ENCODE measurements at places on chromosomes 1 and 21.
A peak's percentile ranks its signal among the peaks of the same experiment; 100 is the strongest.

GRCh38 chr1:165492845-165493373 is 48.0 kb upstream of the RXRG start:
- DNase-seq: no peak

DNA sequence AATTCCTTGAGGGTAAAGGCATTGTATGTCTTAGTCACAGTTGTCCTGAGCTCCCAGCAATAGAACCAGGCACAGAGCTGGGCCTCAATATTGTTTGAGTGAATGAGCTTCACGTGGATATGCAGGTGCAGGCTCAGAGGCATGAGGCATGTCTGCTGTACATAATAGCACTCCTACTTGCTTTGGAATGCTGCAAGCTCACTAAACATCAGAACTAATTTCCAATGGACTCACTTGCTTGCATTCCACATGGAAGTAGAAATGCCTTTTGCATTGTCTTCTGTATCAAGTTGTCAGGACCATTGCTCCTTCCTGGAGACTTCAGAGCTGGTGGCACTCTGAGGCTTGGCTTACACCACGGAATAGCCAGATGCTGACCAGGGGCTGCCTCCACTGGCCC is 37.1 kb downstream of the INAVA start:
- no peak for DNase-seq

- no peak for DNase-seq
Measured at GRCh38 chr1:12353981-12354380, 124.2 kb downstream of the VPS13D start.

- peak; percentile 88 for DNase-seq
Measured at GRCh38 chr21:44800971-44801467, 601 bp downstream of the UBE2G2 start.

DNA sequence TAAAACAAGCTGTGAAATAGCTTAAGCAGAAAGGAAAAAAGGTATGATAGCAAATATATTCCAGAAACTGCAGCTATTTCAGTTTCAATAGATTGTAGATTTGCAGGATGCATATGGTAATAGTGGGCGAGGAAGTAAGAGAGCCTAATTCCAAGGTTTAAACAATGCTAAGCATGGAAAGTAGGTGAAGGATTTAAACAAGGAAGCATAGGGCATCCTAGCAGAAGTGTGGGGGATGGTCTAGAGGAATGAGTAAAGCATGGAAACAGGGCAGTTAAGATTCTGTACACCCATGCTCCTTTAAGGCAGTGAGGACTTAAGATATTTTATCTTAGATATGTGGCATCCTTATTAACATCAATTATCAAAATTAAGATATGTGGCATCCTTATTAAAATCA is 2.6 kb downstream of the IVNS1ABP start:
- peak; percentile 72 for DNase-seq

- DNase-seq: peak; percentile 16
Measured at GRCh38 chr1:76759950-76760349, 107.3 kb upstream of the ST6GALNAC5 start.

GRCh38 chr21:41167348-41168342 is at the start of gene BACE2:
Gene BACE2 (plus strand): TSS chr21:41168160. CDS start chr21:41168264, 104 bp downstream.
- peak; percentile 59 for DNase-seq

GRCh38 chr21:40517646-40518045 is 329.3 kb downstream of the DSCAM start:
- no peak for DNase-seq

- no peak for DNase-seq
Measured at GRCh38 chr1:10744029-10744428, 52.4 kb downstream of the CASZ1 start.

- no peak for DNase-seq
Measured at GRCh38 chr1:71586030-71586429, 505.2 kb upstream of the ZRANB2 start.

GRCh38 chr1:62024690-62025089 is 170.0 kb upstream of the L1TD1 start:
- no peak for DNase-seq

DNA sequence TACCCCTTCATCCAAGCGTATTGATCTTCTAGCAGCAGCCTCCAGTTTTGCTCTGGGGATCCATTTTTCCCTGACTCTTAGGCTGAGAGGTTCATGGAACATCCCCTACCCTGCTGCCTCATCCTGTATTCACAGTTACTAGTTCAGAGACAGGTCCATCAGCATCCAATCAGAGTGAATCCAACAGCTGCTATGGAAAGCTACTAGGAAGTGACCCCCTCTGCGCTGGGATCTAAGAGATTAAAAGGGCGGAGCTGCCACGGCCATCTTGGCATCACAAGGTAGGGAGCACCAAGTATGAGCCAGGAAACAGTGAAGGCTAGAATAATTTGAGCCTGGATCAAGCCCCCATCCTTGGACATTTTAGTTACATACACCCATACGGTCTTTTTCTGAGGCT is 32.5 kb downstream of the KAZN start:
- DNase-seq: no peak

- no peak for DNase-seq
Measured at GRCh38 chr1:233479110-233479890, 134.6 kb upstream of the KCNK1 start.

DNA sequence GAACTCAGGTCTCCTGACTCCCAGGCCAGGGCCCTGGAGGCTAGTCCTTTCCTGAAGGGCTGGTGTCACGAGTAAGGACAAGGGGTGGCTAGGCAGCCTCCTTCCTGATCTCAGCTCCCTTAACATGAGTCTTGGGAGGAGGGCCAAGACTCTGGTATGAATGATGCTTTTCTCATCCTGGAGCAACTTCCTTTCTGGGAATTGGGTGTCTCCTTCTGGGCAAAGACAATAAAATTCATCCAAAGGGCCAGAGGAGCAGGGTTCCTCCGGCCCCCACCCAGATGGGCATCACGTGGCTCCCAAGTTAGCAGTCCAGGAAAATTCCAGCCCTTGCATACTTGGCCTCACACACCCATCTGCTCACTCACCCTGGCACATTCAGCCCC is at the start of gene FAM167B:
FAM167B (plus strand) TSS at position 335 of the 386 bp plus-strand sequence. CDS start 200 bp downstream, outside the sequence.
- no peak for DNase-seq

DNA sequence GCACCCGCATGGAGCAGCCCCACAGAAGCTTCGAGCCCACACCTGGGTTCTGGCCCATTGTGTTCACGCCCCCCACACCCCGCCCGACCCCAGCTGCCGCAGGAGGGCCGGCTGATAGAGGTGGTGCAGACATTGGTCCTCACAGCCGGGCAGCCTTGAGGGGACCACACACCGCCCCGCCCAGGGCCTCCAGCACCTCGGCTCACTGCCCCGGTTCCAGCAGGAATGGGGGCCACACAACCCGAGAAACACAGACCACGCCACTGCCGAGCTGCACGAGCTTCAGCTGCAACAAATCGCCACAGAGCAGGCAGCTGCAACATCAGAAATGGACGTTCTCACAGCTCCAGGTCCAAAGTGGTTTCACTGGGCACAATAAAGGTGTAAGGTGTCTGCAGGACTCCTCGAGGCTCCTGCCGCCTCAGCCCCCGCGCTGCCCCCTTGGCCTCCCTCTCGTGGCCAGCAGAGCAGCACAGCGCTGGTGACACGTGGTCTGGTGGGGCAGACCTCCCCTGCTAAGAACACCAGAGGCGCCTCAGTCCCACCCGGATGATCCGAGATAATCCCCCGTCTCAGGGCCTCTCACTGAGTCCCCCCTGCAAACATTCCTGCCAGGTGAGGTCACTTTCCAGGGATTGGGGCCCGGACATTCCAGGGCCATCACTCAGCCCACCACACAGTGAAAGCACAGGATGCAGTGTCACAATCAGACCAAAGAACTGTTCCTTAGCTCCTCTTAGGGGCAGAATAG is 62.3 kb upstream of the ADARB1 start:
- no peak for DNase-seq

- no peak for DNase-seq
Measured at GRCh38 chr1:202046748-202047708, 36.6 kb downstream of the ELF3 start.

DNA sequence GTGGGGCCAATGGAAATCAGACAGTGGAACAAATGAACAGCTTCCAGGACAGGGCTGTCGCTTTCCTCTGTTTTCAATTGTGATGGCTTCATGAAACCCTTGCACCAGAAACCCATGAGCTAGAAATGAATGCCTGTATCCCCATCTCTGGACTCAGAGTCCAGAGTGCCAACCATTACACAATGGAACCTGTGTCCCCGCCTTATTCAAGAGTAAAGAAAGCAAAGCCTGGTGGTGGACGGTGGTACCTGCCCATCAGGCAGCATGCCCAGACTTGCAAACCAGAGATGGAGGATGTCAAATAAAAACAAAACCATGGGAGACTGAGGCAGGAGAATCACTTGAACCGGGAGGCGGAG is 4.4 kb upstream of the CAPN2 start:
- no peak for DNase-seq

GRCh38 chr1:78722521-78722920 is 72.9 kb downstream of the IFI44 start:
- no peak for DNase-seq

DNA sequence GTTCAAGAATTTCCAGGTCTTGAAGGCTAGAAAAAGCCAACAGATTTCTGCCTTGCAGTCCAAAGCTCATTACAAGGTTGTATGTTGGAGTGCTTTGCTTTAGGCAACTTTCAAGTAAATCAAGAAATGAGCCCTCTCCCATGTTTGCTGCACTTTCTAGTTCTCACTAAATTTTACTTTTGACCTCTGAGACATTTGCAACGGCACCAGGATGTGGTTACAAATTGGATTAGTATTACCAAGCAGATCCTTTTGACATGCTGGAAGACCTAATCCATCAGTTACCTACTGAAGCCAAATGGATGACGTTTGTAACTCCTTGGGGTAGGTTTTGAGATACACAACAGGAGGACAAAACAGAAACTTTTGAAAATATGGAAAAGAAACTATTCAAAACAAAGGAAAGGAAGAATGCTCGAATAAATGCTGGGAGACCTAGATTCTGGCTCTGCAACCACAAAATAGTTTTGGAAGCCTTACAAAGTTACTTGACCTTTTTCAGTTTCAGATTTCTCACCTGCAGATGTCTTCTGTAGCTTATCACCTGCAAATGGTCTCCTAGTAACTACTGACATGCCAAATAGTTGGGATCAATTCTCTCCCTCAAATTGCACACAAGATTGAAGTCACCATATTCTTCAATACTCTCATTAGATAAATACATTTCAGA is 251.7 kb upstream of the ADGRL2 start:
- DNase-seq: no peak

GRCh38 chr1:185843986-185844385 is 109.8 kb downstream of the HMCN1 start:
- no peak for DNase-seq

DNA sequence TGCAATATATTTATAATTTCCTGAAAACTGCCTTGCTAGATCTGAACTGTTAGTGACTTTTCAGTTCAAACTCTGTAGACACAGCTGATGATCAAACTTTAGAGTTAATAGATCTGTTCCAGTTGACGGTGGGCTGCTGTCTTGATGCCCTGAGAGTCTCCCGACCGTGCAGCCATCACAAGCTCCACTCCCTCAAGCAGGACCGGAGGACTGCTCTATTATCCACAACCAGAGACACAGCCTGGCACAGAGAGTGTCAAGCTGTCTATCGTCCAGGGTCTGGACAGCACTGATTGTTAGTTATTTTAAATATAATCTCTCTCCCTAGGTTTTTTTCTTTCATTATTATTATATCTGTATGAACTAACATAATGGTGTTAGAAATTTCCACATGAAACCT is 8.0 kb downstream of the CHODL start:
- no peak for DNase-seq

DNA sequence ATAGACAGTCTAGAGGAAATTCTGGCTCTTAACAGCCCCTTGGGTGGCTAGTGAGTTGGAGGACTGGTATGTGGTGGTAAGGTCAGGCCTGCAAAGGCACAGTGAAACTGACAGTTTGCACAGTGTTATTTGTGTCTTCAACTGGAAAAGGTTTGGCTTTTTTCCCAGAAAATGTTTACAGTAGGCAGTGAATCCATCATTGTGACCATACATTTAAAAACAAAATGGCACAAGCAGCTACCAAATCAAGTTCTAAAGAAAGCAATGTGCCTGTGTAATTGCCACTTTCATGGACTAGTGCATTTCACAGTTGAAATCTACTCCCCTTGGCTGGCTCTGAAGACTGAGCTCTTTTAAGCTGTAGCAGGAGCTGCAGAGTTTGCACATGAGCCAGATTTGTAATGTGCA is 24.8 kb downstream of the ATPAF1 start:
- no peak for DNase-seq

DNA sequence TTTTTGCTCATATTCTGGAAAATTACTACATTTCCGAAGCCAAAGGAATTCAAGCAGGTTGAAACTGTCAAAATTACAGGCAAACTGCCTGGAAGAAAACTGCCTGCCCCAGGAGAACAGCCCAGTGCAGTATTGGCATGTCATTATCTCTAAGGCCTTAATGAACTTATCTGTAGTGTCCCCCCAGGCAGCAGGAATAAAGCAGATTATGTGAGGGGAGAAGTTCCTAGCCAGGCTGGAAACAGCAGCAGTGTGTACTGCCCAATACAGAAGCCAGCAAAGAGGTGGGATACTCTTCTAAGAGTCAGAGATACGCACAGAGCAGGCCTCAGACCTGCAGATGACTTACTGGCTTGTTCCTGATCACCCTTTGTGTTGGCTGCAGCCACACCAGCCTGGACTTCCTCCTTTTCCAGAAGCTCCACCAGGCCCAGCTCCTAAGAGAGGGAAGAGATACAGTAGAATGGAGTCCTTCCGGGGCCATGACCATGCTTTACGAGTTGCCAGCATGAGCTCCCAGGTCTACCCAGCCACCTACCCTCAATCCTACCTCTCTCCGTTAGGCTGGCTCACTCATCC is 11.7 kb downstream of the IQGAP3 start:
- no peak for DNase-seq

DNA sequence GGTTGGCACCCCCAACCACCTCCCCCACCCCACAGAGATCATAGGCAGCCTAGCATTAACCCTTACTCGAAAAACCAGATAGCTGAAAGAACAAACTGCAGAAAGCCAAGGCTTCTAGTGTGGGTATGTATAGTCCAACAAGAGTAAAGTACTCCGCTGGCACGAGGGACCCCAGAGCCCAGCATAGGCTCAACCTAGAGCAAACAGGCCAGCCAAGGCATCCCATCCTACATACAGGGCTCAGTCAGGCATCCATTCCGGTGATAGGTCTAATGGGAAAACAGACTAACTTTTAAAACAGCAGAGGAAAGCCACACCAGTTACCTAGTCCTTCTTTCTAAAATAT is 17.8 kb downstream of the DIPK1A start:
- DNase-seq: no peak

DNA sequence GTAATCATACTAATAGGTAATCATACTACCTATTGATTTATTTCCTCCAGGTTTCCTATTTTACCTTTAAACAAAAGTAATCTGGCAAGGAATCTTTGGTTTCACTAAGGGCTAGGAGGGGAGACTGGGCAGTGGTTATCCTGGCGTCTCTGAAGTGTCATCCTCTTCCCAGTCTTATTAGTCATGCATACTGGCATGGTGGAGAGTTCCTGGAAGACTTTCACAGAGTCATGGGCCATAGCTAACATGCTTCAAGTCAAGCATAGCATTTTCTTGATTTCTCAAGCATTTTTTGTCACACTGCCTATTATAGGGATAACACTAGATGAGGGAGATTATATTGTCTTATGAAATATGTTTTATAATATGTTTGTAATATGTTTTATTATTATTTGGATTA is 64.0 kb upstream of the ASB17 start:
- no peak for DNase-seq
